ENCODE measurements at places on chromosomes 12 and 14. TPM values are rescaled to one million over a fixed set of nuclear protein-coding genes. Genes with fewer than 3 reads are reported as not detected.

- H3K4me3 ChIP-seq = no peak overlapping the region
- no peak for DNase-seq
- no peaks in the 10 kb centered on the region for H3K27me3 ChIP-seq
- no peaks in the 10 kb centered on the region for H3K36me3 ChIP-seq
- H3K4me1 ChIP-seq = peaks cover 73% of the 10 kb centered on the region
- H3K27ac ChIP-seq = no peak overlapping the region
Observed at GRCh38 chr14:50225974-50226297, 5.4 kb downstream of the SOS2 start.

DNA sequence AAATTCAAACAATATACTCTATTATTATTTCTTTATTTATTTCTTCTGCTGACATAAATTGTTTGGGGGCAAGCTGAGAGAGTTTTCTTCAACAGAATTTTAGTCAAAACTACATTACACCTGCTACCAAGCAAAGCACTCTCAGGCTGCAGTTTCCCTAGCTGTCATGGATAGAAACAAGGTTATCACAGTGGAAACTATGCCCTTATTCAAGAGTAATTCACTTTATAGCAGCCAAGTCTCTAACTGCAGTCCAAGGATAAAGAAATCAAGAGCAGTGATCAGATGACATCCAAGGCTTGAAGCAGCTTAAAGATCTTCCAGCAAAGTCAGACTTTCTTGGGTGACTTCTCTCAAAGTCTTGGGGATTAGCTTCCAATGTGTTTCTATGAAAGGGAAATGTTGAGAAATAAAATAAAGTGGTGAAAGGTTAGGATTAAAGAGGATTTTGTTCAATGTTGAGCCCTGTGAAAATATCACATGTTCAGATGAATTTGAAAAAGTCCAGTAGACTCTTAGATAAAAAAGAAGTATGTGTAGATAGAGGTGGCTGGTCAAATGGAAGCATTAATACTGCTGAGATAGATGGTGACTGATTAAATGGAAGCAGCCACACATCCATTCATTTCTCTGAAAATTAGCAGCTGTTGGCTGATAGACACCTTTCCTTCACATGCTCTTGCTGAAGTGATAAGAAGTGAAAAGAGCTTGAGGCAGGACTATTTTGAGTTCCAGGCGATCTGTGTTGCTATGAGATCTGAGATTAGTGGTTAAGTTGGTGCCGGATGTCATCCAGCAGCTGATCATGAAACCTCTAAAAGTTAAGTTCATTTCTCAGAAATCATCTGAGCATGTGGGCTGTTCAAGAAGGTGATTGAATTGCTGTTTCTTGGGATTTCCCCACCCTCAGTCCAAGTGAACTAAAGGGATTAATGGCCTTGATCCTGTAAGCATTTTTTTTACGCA is 257.8 kb upstream of the BTG1 start:
- peaks cover 75% of the 10 kb centered on the region for H3K4me1 ChIP-seq
- no peaks in the 10 kb centered on the region for H3K36me3 ChIP-seq
- peak overlapping the region; percentile 65 for H3K4me3 ChIP-seq
- DNase-seq = peak; percentile 77
- H3K27me3 ChIP-seq = no peaks in the 10 kb centered on the region

The RTL1 gene
- polyA plus RNA-seq = not detected

DNA sequence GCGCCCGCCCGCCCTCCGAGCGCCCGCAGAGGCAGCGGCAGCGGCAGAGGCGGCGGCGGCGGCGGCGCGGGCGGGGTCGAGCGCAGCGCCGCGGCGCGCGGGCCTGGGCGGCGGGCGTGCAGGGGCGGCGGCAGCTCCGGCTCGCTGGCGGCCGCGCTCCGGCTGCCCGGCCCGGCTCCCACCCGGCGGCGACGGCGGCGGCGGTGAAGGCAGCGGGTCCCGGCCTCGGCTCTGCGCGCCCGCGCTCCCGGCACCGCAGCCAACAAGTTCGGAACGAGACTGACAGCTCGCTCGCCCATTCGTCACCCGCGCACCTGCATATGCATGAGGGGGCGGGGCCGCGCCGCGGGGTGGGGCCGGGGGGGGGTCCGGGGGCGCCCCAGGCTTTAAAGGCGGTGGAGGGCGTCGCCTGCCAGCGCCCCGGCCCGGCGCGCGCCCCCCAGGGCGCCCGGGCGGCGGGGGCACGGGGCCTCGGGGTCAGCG is at the start of gene JAG2:
TSS of gene JAG2 (minus strand) at position 281 of the 483 bp plus-strand sequence. CDS start 356 bp downstream, outside the sequence.
- peaks cover 18% of the 10 kb centered on the region for H3K4me1 ChIP-seq
- H3K27ac ChIP-seq = peak within 1 kb of the TSS; percentile 69
- peak within 1 kb of the TSS; percentile 54 for H3K4me3 ChIP-seq
- no peaks in the 10 kb centered on the region for H3K36me3 ChIP-seq
- peaks cover 37% of the 10 kb centered on the region for H3K27me3 ChIP-seq
- DNase-seq = peak; percentile 30

- H3K27ac ChIP-seq = no peak overlapping the region
- no peaks in the 10 kb centered on the region for H3K36me3 ChIP-seq
- DNase-seq = no peak
- no peak overlapping the region for H3K4me3 ChIP-seq
- no peaks in the 10 kb centered on the region for H3K4me1 ChIP-seq
- no peaks in the 10 kb centered on the region for H3K27me3 ChIP-seq
Observed at GRCh38 chr14:42057111-42057510, 450.4 kb downstream of the LRFN5 start.

Measured in naive B cell (primary cell).